ENCODE measurements at places on chromosomes 5 and 9.

DNA sequence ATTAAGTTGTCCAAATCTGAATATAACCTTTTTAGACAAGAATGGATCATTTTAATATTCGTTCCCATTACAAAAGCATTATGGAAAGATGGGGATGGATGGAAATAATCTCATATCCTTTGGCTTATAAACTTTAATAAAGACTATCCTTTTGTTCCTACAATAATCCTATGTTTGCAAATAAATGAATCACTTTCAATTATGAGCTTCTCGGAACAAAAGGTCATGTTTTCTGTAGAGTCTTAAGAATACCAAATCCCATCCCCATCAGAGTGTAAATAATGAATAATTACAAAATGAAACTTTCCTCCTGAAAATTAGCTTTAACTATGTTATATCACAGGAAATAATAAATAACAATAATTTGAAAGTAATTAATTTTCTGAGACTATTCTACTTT is 329.7 kb downstream of the NR2F1-AS1 start:
- no peaks in the 10 kb centered on the region for H3K4me1 ChIP-seq
- no peak overlapping the region for H3K4me3 ChIP-seq
- no peaks in the 10 kb centered on the region for H3K36me3 ChIP-seq

GRCh38 chr9:12702160-12702758 is 9.1 kb downstream of the TYRP1 start:
- H3K4me3 ChIP-seq: no peak overlapping the region
- H3K36me3 ChIP-seq: no peaks in the 10 kb centered on the region
- no peak for DNase-seq
- no peaks in the 10 kb centered on the region for H3K4me1 ChIP-seq
- no peak overlapping the region for H3K27ac ChIP-seq
- no peaks in the 10 kb centered on the region for H3K27me3 ChIP-seq

GRCh38 chr5:93584596-93585040 is 1.6 kb downstream of the NR2F1 start:
- peak overlapping the region; percentile 88 for H3K27ac ChIP-seq
- H3K36me3 ChIP-seq: no peaks in the 10 kb centered on the region
- H3K4me3 ChIP-seq: peak overlapping the region; percentile 60
- H3K4me1 ChIP-seq: no peaks in the 10 kb centered on the region

GRCh38 chr5:96633820-96634219 is 28.4 kb upstream of the CAST start:
- no peaks in the 10 kb centered on the region for H3K4me1 ChIP-seq
- H3K4me3 ChIP-seq: no peak overlapping the region
- H3K36me3 ChIP-seq: no peaks in the 10 kb centered on the region
- no peak overlapping the region for H3K27ac ChIP-seq

DNA sequence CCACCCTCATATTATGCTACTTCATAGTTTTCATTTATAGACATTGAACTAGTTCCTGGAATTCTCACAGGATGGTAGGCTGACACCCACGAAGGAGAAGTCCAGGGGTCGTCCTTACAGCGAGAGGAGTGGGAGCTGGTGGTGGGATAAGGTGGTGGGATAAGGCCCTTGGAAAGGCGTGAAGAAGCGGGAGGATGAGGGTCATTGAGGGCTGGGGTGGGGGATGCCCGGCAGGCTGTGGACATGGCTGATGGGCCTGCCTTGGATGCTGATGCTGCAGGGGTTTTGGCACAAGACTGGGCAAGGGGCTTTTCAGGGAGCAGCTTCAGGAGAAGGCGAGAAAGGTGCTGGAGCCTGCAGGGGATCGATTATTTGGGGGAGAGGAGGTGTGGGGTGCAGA is 9.4 kb downstream of the DAB2IP start:
- no peaks in the 10 kb centered on the region for H3K27me3 ChIP-seq
- no peak for DNase-seq
- H3K27ac ChIP-seq: no peak overlapping the region
- H3K4me3 ChIP-seq: no peak overlapping the region
- H3K36me3 ChIP-seq: no peaks in the 10 kb centered on the region
- no peaks in the 10 kb centered on the region for H3K4me1 ChIP-seq

- no peak overlapping the region for H3K27ac ChIP-seq
- DNase-seq: no peak
- no peaks in the 10 kb centered on the region for H3K4me1 ChIP-seq
- H3K36me3 ChIP-seq: no peaks in the 10 kb centered on the region
These were observed 29.6 kb downstream of the SPRY4 start for GRCh38 chr5:142295084-142295758.

GRCh38 chr9:90855208-90855902 is 53.7 kb downstream of the SYK start:
- H3K27me3 ChIP-seq: no peaks in the 10 kb centered on the region
- H3K4me1 ChIP-seq: peaks cover 6% of the 10 kb centered on the region
- no peak overlapping the region for H3K27ac ChIP-seq
- no peaks in the 10 kb centered on the region for H3K36me3 ChIP-seq
- H3K4me3 ChIP-seq: no peak overlapping the region
- DNase-seq: no peak

DNA sequence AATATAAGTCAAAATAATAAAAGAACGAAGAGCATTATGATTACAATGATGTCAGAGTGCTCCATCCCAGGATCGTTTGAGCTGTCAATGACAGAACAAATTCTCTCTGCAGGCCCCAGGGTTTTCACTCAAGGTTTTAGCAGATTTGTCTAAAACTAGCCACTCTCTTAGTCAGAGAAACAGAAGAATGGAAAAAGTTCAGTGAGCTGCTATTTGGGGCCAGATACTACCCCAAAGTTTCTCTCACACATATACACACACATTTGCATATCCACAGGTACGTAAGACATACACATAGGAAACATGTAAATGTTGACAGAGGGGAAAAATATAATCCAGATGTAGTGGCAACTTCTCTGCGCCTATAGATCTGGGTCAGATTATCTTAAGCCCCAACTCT is 76.3 kb upstream of the SEMA6A start:
- no peaks in the 10 kb centered on the region for H3K4me1 ChIP-seq
- H3K27ac ChIP-seq: no peak overlapping the region
- no peak overlapping the region for H3K4me3 ChIP-seq
- no peaks in the 10 kb centered on the region for H3K36me3 ChIP-seq
- DNase-seq: no peak
- H3K27me3 ChIP-seq: no peaks in the 10 kb centered on the region

GRCh38 chr5:58503390-58504046 is 12.3 kb downstream of the GAPT start:
- peaks cover 7% of the 10 kb centered on the region for H3K4me1 ChIP-seq
- no peaks in the 10 kb centered on the region for H3K36me3 ChIP-seq
- H3K27me3 ChIP-seq: no peaks in the 10 kb centered on the region

DNA sequence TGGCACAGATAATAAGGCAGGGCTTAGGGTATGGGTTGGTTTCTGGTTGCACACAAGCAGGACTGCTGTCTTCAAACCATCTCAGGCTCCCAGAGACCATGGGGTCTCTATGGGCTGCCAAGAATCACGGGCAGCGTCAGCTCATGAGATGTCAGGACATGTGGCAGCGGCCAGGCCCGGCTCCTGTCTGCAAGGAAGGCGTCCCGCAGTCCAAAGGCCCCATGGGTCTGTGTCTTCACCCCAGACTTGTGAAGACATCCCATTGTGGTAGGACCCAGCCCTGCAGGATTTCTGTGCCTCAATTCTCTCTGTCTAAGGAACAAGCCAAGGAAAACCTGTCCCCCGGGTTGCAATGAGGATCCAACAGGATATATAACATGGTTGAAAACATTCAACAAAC is 32.6 kb downstream of the IPPK start:
- H3K4me1 ChIP-seq: no peaks in the 10 kb centered on the region
- peaks cover 14% of the 10 kb centered on the region for H3K36me3 ChIP-seq
- no peak overlapping the region for H3K27ac ChIP-seq
- H3K27me3 ChIP-seq: no peaks in the 10 kb centered on the region
- H3K4me3 ChIP-seq: no peak overlapping the region

DNA sequence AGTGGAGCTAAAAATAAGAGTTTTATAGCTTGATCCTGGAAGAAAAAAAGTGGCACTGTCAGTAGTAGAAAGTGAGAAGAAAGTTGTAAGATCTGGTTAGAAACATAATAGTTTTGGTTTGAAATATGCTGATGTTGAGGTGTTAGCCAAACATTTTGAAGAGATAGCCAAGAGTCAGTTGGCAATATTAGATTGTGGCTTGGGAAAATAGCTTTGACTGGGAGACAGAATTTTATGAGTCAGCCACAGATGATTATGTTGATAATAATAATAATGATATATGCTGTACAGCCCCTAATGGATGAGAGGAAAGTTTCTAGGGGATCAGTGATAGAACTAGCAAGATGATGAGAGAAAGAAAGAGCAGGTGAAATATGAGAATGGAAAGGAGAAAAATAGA is 12.4 kb upstream of the CDH18 start:
- DNase-seq: no peak
- no peaks in the 10 kb centered on the region for H3K4me1 ChIP-seq
- no peak overlapping the region for H3K4me3 ChIP-seq
- H3K27ac ChIP-seq: no peak overlapping the region

DNA sequence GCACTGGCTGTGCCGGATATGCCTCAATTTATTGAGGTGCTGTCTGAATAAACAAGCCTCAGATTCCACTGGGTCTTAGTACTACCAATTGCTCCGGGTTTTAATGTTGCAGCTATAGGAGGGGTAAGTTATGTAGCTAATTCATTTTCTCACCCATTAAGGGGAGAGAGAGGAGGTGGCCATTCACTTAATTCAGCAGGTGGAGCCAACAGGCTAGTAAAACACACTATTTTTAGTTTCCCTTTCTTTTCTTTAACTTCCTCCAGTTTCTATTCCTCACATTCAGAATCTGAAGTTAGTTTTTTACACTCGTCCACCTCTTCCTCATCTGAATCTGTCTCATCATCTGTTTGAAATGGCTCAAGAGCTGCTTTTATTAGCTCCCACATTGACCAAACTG is 105.6 kb upstream of the CDH10 start:
- DNase-seq: no peak
- H3K27me3 ChIP-seq: no peaks in the 10 kb centered on the region
- no peak overlapping the region for H3K4me3 ChIP-seq
- no peaks in the 10 kb centered on the region for H3K36me3 ChIP-seq
- no peak overlapping the region for H3K27ac ChIP-seq

DNA sequence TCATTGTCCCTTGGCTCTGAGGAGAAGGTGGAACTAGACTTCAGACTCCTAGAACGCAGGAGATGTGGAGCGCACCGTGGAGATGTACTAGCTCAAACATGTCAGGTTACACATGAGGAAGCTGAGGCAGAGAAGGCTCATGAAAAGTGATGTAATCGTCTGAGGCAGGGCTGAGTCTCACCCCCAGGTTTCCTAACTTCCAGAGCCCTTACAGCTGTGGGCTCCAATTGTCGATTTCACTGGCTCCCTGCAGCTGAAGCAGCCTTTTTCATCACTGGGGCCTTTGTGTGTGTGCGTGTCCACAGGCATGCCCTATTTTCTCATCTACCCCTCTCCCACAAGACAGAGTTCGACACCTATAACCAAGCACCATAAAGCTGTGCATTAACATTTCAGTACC is 370.6 kb downstream of the NTRK2 start:
- H3K4me1 ChIP-seq: no peaks in the 10 kb centered on the region
- peak overlapping the region; percentile 31 for H3K27ac ChIP-seq
- no peaks in the 10 kb centered on the region for H3K36me3 ChIP-seq
- H3K4me3 ChIP-seq: no peak overlapping the region
- DNase-seq: no peak

- H3K4me1 ChIP-seq: no peaks in the 10 kb centered on the region
- H3K27ac ChIP-seq: no peak overlapping the region
- H3K4me3 ChIP-seq: no peak overlapping the region
- no peak for DNase-seq
- no peaks in the 10 kb centered on the region for H3K36me3 ChIP-seq
These were observed 335.0 kb downstream of the NPR3 start for GRCh38 chr5:33046091-33046490.

- no peak for DNase-seq
- H3K27ac ChIP-seq: no peak overlapping the region
- no peak overlapping the region for H3K4me3 ChIP-seq
- no peaks in the 10 kb centered on the region for H3K27me3 ChIP-seq
- H3K36me3 ChIP-seq: peaks cover 8% of the 10 kb centered on the region
- no peaks in the 10 kb centered on the region for H3K4me1 ChIP-seq
These were observed 7.3 kb upstream of the SCAI start for GRCh38 chr9:125150349-125151245.

DNA sequence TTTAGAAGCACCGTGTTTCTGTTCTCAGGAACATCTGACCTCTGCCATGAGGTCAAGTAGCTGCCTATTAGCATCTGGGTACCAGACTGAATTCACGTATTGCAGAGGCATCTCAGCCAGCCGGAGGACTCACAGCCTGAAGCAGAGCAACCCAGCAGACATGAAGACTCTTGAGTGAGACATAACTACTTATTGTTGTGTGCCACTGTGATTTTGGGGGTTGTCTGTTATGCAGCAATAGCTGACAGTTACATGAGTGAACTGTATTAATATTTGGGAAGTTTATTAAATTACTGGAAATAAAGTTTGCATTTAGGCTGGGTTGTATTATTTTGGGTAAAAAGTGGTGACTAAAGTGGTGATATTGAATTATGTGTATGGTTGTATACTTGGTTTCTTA is 1.3 kb upstream of the ACOT12 start:
- H3K36me3 ChIP-seq: no peaks in the 10 kb centered on the region
- no peak overlapping the region for H3K27ac ChIP-seq
- H3K4me3 ChIP-seq: no peak overlapping the region
- no peak for DNase-seq

- H3K27me3 ChIP-seq: no peaks in the 10 kb centered on the region
- no peak overlapping the region for H3K27ac ChIP-seq
- no peak overlapping the region for H3K4me3 ChIP-seq
- no peak for DNase-seq
- H3K36me3 ChIP-seq: no peaks in the 10 kb centered on the region
These were observed 47.4 kb upstream of the SHC3 start for GRCh38 chr9:89225991-89226471.

DNA sequence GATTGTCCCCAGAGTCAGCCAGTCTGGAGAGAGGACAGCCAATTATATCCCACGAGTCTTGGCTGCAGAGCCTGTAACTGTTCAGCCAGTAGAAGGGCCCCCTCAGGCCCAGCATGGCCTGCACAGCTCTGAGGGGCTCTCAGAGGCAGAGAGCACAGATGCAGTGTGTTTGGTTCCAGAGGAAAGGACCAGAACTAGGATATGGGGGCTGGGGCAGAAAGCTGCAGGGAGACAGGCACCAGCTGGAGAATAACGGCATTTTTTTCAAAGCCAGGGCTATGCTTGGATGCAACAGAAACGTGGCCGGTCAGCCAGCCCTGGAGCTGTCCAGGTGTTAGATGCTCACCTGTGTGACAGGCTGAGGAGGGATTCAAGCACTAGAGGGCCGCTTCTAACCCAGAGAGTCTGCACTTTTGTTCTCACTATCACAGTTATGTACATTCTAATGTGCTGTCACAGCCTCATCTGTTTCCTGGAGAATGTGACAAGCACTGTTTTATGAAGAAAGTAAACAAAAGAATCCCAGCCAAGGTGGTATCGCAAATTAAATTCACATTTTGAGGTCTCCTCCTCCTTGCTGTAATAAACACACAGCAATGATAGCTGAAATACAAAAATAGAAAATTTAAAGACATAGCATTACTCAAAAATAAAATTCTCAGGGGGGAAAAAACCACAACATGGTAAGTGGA is 96.5 kb downstream of the GABBR2 start:
- H3K27ac ChIP-seq: no peak overlapping the region
- no peaks in the 10 kb centered on the region for H3K4me1 ChIP-seq
- no peaks in the 10 kb centered on the region for H3K36me3 ChIP-seq
- no peak for DNase-seq
- H3K27me3 ChIP-seq: no peaks in the 10 kb centered on the region
